Substantia nigra (tissue), 51 donors: ENCODE measurements at places on chromosomes 5 and 9.

DNA sequence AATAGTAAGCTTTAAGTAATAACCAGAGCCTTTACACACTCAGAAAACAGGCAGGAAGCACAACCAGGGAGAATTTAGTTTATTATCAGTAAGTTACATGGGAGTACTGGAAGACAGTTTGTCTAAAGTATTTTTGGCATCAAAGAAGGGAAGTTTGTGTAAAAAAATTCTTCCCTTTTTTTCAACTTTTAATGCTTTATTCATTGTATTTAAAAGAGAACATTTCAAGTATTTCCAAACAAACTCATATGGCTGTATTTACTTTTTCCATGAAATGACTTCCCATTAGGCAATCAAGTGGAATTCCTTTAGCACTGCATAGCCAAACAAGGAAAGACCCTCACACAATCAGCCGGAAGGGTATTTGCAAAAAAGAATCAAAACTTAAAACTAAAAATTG lies 26.7 kb downstream of the RNF145 start:
- DNase-seq: no peak

DNA sequence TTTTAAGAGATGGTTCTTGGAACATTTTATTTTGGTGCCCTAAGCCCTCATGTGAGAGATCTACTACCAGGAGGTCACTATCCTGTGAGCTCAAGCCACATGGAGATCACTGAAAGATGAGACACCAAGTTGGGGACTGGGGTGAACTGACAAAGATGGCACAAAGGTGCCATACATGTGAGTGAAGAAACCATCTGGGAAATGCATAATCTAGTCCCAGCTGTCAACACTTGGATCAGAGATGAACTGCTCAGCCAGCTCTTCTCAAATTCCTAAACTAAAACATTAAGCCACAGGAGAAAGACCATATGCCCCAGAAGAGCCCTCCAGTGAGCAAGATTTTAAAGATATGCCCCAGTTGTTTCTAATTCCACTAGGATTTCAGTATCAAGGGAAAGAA lies 22.2 kb upstream of the MYOT start:
- no peak for DNase-seq

DNA sequence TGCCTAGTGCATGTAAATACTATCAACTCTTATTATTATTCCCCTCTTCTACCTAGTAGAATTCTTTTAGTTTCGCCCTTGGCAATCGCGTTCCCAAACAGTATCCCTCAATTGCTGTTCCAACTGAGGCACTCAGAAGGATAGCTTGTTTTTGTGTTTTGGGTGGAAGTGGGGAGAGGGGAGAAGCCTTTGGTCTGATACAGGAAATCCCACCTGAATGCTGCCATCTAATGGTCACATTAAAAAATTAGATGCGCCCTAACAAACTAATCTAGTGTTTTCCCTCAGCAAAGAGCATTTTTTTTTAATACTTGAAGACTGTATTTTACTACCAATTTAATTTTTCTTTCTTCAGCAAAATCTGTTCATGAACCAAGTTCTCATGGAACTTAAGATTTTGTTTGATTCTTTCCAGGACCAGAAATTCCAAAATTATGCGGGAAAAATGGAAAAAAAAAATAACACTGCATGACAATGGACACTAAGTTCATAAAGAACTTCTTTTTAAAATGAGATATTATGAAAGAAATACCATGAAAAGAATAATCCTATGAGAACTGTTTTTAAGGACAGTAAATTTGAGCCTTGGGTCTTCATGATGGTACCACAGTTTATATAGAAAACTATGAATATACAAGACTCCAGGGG lies 22.2 kb upstream of the GLDC start:
- DNase-seq: no peak

DNA sequence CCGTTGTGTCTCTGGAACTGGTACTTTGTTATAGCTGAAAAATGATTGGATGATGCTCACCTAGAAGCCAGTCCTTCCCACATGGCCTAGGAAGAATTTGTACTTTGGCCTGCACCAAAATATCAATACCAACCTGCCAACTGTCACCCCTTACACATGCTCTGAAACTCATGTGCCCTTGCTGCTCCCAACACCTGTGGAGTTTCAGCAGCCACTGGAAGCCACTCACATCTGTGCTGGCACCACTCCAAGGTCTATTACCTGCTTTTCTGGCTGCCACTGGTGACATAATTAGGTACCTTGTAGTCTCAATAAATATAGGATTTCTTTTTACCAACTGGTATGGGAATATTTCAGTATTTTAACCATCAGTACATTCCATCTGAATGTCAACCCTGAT lies 363.6 kb downstream of the SH3GL2 start:
- DNase-seq: no peak

DNA sequence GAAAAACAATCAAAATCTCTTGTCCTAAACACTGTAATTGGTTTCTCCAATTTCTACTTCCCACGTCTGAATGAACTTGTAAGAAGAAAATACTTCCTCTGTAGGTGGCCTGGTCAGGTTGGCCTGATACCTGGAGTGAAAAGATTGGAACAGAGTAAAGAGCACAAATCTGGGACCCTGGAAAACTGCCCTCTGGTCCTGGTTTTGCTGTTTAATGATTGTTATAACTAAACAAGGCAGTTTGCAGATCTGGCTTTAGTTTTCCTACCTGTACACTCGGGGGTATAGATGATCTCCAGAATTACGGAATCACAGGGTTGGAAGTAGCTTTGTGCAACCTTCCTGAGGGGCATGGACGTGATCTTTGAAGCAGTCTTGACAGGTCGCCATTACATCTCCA lies 67.6 kb downstream of the ZSWIM6 start:
- no peak for DNase-seq

GRCh38 chr5:116273448-116274242 lies 188.8 kb downstream of the COMMD10 start:
- no peak for DNase-seq

GRCh38 chr9:123617952-123618678 lies 262.1 kb downstream of the CRB2 start:
- no peak for DNase-seq

- DNase-seq: no peak
Observed at GRCh38 chr5:172591636-172592035, 49.4 kb upstream of the NEURL1B start.

- no peak for DNase-seq
Observed at GRCh38 chr5:44388321-44389089, 715 bp downstream of the FGF10 start.

- no peak for DNase-seq
Observed at GRCh38 chr9:110592044-110592830, 12.7 kb upstream of the SVEP1 start.

DNA sequence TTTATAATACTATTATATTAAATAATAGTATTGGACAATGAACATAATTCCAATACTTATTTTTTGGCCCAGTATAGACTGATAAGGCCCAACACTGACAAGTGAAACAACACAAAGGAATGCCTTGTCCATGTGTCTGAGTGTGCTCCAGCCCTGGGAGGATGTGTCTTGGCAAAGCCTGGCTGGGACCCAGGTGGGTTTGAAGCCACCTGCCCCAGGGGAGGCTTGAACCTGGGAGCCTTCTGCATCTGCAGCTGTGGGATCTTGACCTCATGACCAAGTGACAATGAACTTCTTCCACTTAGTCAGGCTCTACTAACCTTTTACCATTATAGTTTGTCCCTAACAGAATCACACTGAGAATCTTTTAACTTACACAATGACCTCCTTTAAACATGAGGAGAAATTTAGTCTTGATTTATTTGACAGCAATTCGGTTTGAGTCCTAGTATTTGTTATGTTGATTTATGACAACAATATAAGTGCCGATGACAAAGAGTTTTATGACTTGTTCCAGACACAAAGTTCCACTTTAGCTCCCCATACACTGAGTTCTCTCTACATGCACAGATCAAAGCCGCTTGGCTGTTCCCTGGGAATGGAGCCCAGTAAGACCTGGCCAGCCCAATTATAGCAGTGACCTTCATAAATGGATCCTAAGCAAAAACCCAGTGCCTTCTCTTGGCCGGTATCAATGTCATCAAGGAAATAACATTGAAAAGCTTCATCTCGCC lies 294.5 kb downstream of the CTNND2 start:
- DNase-seq: no peak

GRCh38 chr5:116600876-116601275 lies 26.3 kb upstream of the SEMA6A start:
- no peak for DNase-seq

DNA sequence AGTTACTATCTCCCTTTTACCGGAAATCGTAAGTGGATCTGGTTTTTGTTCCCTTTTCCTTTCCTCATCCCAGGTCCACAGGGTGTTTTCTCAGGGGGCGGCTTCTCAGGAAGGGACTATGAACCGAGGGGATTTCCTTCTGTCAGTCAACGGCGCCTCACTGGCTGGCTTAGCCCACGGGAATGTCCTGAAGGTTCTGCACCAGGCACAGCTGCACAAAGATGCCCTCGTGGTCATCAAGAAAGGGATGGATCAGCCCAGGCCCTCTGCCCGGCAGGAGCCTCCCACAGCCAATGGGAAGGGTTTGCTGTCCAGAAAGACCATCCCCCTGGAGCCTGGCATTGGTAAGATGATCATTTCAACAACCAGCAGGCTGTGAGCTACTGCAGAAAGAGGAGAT lies 75.8 kb downstream of the GOLPH3 start:
- DNase-seq: no peak

DNA sequence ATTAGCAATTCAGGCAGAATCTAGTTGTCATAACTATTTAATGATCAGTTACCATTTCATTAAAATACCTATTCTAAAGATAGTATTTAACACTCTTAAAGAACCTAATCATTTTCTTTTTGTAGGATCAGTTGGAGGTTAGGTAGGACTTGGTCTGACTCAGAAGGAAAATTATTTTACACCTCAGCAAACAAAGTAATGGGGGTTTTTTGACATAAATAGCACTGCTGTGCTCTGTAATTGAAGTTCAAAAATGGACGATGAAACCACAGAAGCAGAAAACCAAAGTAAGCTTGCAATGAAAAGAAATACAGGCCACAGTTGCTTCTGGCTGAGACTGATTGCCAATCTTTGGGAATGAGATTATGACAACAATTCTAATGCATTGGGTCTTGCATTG lies 187.0 kb upstream of the TRPM3 start:
- DNase-seq: no peak

DNA sequence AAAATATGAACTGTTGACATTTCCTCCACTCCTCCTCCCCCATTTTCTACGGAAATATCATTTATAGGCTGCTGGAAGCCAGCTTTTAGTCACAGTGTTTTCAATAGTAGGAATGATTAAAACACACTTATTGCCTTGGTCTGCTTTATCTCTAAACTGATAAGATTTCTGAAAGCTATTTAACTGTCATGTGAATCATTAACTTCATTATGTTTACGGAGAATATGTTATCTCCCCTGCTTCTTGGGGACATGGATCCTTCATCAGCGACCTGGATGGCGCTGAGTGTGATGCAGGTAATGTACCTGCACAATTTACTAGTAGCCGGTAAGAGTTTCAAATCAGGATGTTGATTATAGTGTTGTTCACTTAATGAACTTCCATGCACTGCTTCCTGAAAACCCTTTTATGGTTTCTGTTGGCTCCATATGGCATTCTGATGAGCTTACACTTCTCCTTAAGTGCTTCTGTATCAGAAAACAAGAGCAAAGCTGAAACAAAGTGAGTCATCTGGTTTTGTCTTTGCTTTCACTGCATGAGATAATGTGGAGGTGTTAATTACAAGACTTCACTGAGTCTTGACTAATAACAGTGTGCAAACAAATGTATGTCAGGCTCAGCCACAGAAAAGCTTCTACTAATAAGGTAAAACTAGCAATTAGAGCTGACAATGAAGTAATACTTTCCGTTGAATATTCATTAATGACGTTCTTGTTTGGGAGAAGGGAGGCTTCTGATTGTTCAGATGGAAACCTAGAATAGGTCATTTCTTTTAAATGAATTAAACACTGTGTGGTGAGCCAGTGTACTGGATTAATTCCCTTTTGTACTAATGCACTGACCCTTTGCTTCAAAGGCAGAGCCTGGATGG lies 162.4 kb upstream of the ZNF608 start:
- no peak for DNase-seq
